Stimulated activated CD4-positive, alpha-beta T cell treated with anti-CD3 and anti-CD28 coated beads, Interleukin-4, amount 100 ng/mL, for 24 hours (primary cell): ENCODE measurements at places on chromosomes 1 and 21.

GRCh38 chr1:61641578-61642336 is 83.2 kb downstream of the TM2D1 start:
- DNase-seq, result peak; percentile 59

DNA sequence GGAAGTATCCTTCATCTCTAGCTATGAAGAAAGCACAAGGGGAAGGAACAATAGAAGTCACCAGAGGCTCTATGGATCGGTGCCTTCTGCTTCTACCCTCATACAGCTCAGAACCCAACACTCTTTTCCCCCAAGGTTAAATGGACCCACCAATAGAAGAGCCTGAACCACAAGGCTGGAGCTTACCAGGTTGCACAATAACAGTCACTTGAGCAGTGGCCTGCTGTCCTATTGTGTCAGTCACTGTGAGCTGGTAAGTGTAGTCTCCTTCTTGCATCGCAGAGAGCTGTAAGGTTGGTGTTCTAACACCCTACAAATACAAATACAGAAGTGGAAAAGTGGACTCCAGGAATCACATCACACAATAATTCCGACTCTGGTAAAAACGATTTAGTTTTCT is 103.0 kb downstream of the KIAA0319L start:
- no peak for DNase-seq

DNA sequence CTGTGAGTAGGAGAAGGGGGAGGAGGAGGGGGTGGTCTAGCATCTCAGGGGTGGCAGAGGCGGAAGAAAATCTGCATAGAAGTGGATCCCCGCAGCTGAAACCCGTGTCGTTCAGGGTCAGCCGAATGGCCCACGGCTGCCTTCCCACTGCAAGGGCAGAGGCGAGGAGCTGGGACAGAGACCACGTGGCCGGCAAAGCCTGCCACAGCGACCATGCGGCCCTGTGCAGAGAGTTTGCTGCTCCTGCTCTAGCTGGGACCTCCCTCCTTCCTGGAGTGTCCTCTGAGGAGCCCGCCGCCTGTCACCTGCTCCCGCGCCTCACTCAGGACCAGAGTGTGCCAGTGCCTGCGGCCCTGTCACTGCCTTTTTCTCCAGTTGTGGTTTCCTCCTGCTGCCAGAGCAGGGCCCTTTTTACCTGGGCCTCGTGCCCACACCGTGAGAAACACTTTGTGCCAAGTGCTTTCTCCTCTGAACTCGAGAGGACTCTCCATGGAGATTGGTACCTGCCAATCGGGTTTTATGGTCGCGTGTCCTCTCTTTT is 5.4 kb upstream of the TRPM2 start:
- no peak for DNase-seq

- DNase-seq, result no peak
These were observed 55.9 kb downstream of the SLC35F3 start for GRCh38 chr1:233960386-233960785.

DNA sequence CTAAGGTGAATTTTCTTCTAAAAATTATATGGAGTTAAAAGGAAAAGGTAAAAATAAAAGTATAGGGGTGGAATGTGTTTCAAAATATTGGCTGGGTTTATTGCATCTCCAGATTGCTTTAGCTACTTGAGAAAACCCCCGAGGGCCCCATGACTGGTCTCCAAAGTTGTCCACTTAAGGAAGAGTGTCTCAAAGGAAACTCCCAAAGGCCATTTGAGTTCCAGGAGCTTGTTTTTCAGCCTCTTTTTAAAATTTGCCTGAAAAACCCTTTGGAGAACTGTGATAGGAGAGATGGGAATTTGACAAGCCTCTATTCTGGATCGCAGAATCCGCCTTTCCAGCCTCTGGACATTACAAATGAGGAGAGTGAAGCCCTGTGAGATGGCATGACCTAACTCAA is 225.6 kb downstream of the ZNF326 start:
- DNase-seq, result no peak

- DNase-seq, result no peak
These were observed 93.4 kb upstream of the F3 start for GRCh38 chr1:94634977-94635416.

DNA sequence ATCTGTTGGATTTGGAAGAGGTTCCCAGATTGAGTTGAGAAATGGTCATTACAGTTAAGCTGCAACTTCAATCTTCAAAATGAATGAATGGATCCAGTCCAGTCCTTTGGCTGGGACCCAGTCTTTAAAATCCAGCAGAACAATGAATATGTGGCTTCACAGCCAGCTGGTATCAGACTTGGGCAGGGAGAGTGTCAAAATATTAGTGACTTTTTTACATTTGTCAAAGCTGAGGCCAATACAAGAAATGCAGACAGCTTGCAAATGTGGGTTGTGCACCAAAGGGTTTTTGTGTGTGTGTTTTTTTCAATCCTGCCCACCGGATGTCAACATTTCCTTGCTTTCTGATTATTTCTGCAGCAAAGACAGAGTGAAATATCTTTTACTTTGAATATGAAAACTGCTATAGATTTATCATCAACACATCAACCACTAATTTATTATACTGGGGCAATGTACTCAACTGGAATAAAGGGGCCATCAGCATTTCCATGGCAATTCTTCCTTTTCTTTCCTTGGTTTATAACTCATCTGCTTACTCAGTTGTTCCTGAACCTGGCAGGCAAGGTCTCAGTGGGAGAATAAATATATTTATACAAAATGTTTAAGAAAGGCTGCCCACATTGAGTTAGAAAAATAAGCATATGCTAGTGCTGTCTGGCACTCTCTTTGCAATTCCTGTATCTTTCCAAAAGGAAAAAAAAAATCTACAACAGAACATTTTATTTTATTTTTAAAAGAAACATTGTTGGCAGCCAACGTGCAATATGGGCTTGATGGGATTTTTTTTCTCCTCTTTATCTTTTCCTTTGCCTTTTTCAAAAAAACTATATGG is 491.6 kb upstream of the C1orf87 start:
- no peak for DNase-seq

GRCh38 chr1:183029591-183030000 is 6.4 kb downstream of the LAMC1 start:
- DNase-seq, result no peak
